ENCODE measurements at places on chromosomes 5 and 9.

DNA sequence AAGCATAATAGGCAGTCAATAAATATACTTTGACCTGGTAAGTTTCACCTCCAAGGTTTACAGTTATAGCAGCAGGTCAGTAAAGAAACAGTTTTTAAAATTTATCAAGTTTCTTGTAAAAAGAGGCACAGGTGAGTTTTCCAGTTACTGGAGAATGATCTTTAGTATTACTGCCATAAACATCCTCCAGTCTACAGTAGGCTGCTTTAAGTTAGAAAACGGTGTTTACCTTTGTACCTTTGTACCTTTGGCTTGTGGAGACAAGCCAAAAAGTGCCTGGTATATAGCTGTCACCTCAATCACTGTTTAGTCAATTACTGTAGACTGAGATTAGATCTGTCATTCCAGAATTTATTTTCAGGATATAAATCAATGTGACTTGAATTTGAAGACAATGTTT is 42.7 kb upstream of the SRFBP1 start:
- DNase-seq = no peak

DNA sequence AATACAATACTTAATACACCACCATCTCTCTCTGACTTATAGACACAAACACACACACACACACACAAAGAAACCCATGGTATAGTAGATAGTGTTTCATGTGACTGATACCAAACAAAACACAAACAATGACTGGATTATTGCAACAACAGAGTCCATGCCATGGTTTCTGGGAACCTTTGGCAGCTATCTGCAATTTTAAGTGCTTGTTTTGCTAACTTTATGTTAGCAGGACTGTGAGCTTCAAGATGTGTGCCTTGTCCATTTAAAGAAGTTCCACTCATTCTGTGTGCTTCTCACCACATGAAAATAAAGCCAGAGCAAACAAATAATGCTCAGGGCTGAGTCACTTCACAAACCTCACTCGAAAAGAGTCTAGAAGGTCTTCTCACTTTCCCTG is 15.1 kb upstream of the LURAP1L start:
- DNase-seq = no peak

DNA sequence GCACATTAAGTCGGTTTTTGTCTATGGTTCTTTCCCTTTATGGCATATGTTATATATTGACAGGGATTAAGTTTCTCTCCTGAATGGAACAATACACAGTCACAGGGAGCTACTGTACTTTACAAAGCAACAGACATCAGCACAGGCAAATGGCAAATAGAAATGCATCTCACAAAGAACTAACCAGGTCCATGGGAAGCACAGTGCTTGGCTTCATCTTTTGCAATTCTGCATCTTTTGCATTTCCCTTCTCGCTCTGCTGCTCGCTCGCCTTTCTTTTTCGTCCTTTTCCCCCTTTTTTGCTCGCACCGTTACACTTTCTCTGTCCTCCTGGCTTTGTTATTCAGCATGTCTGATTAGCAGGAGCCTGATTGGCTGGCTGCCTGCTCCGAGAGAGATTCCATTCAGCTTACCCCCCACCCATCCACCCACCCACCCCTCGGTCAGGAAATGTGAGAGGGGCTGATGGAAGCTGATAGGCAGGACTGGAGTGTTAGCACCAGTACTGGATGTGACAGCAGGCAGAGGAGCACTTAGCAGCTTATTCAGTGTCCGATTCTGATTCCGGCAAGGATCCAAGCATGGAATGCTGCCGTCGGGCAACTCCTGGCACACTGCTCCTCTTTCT is at the start of gene ADAMTSL1:
ADAMTSL1 (plus strand) TSS at position 502 of the 628 bp plus-strand sequence; CDS start at position 582, 80 bp downstream.
- DNase-seq = no peak

- DNase-seq = no peak
Measured at GRCh38 chr9:108586471-108587139, 269.2 kb downstream of the ACTL7B start.

DNA sequence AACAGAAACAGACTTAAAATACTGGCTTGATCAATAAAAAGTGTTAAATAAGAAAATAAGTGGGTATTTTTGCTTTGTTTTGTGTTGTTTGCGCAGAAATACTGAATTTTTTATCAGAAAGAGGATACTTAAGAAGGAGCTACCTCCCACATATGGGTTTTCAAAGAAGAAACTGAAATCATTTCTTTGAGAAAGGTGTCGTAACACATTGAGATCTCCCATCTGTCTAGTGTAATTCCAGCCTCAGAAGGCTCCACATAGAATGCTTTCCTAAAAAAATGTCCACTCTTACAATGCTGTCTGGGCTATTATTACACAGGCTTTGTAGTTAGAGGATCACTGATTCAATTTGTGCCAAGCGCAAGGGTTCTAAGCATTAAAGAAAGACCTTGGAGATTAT is 226.2 kb downstream of the EPB41L4A start:
- no peak for DNase-seq

- DNase-seq = no peak
Measured at GRCh38 chr9:121821326-121821725, 169.9 kb downstream of the DAB2IP start.

DNA sequence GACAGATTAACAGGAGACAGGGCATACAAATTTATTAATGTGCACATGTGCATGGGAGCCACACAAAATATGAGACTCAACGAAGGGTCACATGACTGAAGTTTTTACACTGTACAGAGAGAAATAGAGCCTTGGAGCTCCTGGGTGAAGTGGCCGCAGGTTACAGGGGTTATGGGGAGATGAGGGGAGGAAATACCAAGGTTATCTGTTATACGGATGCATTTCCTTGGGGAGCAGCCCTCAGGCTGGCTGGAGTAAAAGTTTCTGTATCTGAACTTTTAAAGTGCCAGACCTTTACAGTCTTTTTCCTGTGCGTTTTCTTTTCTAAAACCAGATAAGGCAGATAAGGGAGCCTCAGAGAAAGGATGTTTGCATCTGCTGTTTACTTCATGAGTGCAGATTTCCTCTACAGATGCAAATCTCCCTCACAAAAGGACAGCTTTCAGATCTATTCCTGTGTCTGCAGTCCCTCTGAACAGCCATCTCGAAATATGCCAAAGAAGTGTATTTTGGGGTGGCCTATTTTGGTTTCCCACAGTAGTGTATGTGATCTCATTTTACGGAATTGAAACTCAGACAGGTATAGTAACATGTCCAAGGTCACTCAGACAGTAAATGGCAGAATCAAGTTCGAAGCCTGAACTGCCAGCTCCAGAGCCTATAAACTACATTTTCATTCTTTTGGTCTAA is 139.3 kb upstream of the FBXL17 start:
- DNase-seq = no peak

- DNase-seq = no peak
Measured at GRCh38 chr5:152547202-152547601, 142.1 kb upstream of the NMUR2 start.

DNA sequence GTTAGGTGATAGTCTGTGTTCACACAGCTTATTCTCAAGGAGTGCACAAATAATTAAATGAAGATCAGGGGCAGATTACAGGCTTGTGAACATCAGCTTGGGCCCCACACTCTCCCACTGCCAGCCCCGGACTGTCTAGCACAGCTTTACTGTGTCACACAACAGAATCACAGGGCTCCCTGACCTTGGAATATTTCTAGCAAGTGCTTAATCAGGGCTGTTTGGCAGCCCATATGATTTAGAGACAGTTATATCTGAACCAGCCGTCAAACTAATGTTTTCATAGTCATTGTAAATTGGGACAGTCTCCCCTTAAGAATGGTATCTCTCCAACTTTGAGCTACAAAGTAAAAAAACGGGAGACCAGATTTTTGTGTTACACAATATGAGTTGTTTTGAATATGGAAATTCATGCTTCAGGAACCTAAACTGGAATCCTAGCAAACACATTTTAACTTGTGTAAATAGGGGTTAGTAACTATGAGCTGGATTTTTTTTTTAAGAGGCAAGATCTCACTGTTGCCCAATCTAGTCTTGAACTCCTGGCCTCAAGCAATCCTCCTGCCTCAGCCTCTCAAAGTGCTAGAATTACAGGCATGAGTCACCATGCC is 517.6 kb downstream of the BNC2 start:
- no peak for DNase-seq

- no peak for DNase-seq
Measured at GRCh38 chr9:14530366-14530765, 162.9 kb downstream of the ZDHHC21 start.

GRCh38 chr9:34562135-34562745 is 27.3 kb downstream of the CNTFR start:
- no peak for DNase-seq

DNA sequence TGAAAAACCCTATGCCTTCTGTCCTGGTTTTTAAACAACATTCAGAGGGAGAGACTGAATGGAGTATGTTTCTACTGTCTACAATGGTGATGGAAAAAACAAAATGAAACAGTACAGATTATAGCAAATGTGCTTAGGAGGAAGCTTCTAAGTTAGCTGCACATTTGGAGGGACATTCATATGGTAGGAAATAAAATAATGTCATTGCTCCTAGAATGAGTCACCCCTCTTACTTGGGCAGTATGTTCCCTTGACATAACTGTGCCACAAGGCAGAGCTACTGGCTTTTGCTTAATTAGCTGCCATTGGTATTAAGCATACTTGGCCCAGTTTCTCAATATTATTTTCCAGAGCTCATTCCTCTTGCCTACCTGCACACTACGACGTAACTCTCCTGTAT is 128.9 kb downstream of the GDNF start:
- no peak for DNase-seq

DNA sequence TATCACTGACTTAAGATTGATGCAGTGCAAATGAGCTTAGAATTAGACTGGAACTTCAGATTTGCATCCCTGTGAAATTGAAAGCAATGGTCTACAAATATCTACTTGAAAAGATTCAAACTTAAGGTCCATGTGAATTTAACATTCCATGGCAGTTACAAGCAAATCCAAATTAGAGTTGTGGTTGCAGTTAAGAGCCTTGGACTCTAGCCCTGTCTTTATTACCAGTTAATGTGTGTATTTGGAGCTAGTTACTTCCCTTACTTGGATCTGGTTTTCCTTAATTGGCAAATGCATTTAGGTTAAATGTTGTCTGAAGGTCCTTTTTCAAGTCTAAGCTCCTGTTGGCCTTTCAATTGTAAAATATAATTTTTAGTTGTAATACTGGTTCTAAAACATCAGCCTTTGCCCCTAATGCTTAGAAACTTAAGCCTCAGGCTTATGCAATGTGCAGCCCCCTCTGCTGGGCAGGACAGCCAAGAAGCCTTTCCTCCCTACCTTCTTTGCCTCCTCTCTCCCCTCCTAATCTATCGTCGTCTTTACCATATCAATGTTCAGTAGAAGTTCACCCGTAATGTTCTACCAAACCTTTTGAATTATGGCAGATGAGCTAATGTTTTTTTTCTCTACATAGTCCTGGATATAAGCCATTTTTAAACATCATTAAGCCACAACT is 59.5 kb downstream of the ERMP1 start:
- DNase-seq = no peak

DNA sequence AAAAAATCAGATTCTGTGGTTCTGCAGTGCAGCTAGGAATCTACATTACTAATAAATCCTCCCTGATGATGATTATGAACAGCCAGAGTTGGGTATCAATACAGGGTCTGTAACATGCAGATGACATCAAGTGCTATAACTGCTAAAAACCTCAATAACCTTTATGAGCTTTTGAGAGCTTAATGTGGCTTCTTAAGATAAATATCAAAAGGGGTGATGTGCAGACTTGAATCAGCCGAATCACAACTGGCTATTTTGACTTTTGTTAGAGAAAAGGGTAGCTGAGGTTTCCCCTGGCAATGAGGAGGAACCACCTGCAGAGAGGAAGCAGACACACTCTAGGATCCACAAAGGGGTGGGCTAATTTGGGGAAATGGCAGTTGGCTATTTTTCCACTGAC is 30.2 kb downstream of the CAPSL start:
- DNase-seq = no peak

DNA sequence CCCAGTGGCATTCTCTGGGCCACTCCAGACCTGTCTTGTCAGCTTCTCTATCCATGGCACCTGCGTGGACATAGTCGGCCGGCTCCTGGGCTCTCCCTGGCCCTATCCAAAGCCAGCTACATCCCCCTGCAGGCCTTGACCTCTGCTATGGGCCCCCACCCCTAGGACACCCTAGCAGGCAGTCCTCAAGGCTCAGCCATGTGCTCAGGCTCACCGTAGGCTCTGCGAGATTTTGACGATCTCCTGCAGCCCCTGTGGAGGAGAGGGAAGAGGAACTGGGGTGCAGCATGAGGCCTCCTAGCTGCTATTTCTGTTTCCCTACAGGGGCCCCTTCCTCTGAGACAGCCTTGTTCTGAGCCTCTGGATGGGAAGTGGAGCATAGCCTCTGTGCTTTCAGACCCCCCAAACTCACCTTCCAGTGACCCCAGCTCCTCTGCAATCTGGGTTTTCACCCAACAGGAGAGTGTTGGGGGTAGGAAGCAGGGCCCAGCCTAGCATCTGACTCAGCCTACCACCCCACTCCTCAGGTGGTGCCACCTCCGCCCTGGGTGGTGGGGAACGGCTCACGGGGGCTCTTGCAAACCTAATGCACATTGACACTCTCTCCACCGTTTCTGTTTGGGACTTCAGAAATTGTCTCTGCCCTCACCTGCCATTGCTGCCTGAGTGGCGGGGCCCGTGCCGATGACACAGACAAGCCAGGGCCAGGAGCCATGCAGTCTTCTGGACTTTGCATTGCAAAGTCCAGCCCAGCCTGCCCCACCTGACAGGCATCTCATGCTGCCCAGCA is 36.7 kb downstream of the HRH2 start:
- DNase-seq = no peak

DNA sequence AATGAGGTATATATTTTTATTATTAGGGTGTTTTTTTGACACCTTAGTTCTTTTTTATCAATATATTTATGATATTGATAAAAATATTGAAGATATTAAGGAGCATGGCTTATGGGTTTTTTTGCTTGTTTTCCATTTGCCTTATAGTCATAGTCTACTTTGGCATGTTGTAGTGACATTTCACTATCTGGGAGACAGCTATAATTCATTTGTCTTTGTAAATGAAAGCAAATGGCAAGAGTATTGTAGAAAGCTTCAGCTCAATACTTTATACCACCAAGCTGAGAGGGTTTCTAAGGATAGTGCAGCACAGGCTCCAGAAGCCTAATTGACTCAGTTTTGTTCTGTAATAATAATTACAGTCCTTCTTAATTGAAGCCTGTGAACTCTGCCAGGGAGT is 1182.3 kb downstream of the EFNA5 start:
- no peak for DNase-seq

DNA sequence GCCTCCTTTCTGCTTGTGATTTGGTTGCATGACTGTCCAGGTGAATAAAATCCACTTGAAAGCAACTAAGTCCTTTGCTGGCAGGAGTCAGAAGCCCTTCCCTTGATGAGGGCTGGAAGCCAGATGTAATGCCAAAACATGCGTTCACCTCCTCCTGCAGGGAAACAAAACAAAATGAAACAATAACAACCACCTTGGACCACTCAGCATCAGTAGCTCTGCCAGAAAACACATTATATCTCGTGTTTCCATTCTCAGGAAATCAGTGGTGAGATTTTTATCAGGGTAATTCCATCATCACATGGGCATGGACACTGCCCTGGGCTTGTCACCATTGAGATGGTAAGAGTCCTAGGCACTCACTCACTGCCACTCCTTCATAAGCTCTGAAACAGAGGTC is 350.3 kb upstream of the ACTBL2 start:
- no peak for DNase-seq

Data from caudate nucleus (tissue), 63 donors.